ENCODE measurements at places on chromosomes 4 and X. TPM values are rescaled to one million over a fixed set of nuclear protein-coding genes. Genes with fewer than 3 reads are reported as not detected.
A peak's percentile ranks its signal among the peaks of the same experiment; 100 is the strongest.

Gene SPOCK3
- total RNA-seq, result 4.6 TPM

Gene MSX1
- total RNA-seq, result 15.6 TPM

DNA sequence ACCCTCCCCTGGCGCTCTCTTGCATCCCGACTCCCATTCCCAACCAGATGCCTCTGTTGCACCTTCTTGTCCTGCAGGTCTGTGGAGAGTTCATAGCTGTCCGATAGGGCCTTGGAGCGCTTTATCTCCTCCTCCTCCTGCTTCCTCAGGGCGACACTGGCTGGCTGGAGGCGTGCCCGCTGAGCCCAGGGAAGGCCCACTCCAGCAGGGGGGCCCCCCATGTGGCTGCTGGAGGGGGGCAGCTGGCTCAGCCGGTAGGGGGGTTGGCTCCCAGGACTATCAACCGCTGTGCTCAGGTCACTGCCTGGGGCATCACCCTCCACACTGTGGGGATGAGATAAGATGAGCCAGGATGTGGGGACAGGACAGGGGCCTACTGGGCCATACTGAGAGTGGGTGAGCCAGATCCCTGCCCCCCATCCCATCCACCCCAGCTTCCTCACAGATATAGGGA, 25.6 kb downstream of the IQSEC2 start:
- no peaks in the 10 kb centered on the region for H3K27me3 ChIP-seq
- H3K27ac ChIP-seq, result no peak overlapping the region
- H3K36me3 ChIP-seq, result no peaks in the 10 kb centered on the region
- DNase-seq, result no peak
- H3K4me1 ChIP-seq, result no peaks in the 10 kb centered on the region
- no peak overlapping the region for H3K4me3 ChIP-seq

DNA sequence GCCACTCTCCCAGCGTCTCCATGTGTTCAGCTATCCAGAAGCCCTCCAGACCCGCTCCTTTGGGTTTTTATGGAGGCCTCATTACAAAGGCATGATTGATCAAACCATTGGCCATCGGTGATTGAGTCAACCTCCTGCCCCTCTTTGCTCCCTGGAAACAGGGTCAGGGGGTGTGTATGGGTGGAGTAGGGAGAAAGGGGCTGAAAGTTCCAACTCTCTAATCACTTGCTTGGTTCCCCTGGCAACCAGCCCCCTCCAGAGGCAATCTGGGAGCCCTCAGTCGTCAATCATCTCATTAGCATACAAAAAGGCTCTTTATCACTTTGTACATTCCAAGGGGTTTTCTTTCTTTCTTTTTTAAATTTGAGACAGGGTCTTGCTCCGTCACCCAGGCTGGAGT, 2.3 kb downstream of the TRIM2 start:
- no peak overlapping the region for H3K4me3 ChIP-seq
- H3K4me1 ChIP-seq, result peaks cover 22% of the 10 kb centered on the region
- H3K36me3 ChIP-seq, result no peaks in the 10 kb centered on the region
- H3K27me3 ChIP-seq, result peaks cover 11% of the 10 kb centered on the region
- no peak for DNase-seq

GRCh38 chr4:110480746-110481271, 4.9 kb downstream of the ENPEP start:
- peaks cover 19% of the 10 kb centered on the region for H3K4me1 ChIP-seq
- no peaks in the 10 kb centered on the region for H3K27me3 ChIP-seq
- no peak overlapping the region for H3K27ac ChIP-seq

- H3K27ac ChIP-seq, result no peak overlapping the region
- no peaks in the 10 kb centered on the region for H3K36me3 ChIP-seq
- H3K27me3 ChIP-seq, result no peaks in the 10 kb centered on the region
- DNase-seq, result no peak
- no peaks in the 10 kb centered on the region for H3K4me1 ChIP-seq
Measured at GRCh38 chr4:169071747-169072146, 61.7 kb upstream of the CBR4 start.

DNA sequence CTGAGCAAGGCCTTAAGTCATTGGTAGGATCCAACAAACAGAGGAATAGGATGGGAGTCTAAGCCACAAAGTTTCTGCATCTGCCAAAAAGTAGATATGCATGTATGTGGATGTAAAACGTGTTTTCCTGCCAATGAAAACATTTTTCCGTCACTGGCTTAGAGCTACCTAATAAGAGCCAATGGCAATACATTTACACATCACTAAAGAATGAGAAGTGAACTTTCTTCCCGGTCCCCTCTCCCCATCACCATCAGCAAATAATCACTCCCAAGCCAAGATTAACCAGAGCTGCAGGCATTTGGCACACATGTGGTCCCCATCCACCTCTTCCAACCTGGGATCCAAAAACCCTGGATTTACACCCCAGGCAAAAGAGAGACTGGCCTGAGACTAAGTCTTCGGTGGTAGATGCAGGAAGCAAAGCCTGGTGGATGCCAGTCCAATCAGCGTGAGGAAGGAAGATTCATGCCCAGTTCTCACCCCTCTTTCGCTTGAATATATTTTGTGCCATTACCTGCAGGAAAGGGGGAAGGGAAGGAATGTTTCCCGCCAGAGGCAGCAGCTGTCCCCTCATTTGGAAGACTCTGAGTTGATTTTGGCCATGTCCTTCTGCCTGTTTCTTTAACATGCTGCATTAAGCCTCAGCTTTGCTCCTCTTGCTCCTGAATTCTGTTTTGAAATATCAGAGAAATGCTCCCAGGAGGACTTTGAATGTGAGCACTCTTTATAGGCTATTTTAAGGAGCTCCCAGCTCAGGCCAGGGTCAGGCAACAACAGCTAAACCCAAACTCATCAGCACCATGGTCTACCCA, 131.4 kb downstream of the CHIC2 start:
- no peak overlapping the region for H3K27ac ChIP-seq
- H3K4me3 ChIP-seq, result no peak overlapping the region
- H3K27me3 ChIP-seq, result no peaks in the 10 kb centered on the region
- DNase-seq, result peak; percentile 98
- peaks cover 6% of the 10 kb centered on the region for H3K4me1 ChIP-seq

DNA sequence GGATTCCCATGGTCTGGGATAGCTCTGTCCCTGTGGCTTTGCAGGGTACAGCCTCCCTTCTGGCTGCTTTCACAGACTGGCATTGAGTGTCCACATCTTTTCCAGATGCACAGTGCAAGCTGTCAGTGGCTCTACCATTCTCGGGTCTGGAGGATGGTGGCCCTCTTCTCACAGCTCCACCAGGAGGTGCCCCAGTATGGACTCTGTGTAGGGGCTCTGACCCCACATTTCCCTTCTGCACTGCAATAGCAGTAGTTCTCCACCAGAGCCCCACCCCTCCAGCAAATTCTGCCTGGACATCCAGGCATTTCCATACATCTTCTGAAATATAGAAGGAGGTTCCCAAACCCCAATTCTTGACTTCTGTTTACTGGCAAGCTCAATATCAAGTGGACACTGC, 50.2 kb upstream of the GRID2 start:
- H3K27ac ChIP-seq, result no peak overlapping the region
- H3K36me3 ChIP-seq, result no peaks in the 10 kb centered on the region
- no peaks in the 10 kb centered on the region for H3K27me3 ChIP-seq
- H3K4me1 ChIP-seq, result no peaks in the 10 kb centered on the region
- no peak for DNase-seq

Gene CLNK
- not detected for total RNA-seq

GRCh38 chr4:86357608-86358007, 2.2 kb downstream of the MAPK10 start:
- DNase-seq, result no peak
- H3K4me3 ChIP-seq, result no peak overlapping the region
- no peaks in the 10 kb centered on the region for H3K27me3 ChIP-seq
- H3K27ac ChIP-seq, result no peak overlapping the region

Gene USP17L26
- total RNA-seq, result not detected

GRCh38 chrX:14354521-14354920, 174.8 kb upstream of the GLRA2 start:
- no peaks in the 10 kb centered on the region for H3K4me1 ChIP-seq
- DNase-seq, result no peak
- H3K36me3 ChIP-seq, result no peaks in the 10 kb centered on the region
- H3K27ac ChIP-seq, result no peak overlapping the region
- no peak overlapping the region for H3K4me3 ChIP-seq
- H3K27me3 ChIP-seq, result no peaks in the 10 kb centered on the region

Gene GAB3
- total RNA-seq, result 0.60 TPM

DNA sequence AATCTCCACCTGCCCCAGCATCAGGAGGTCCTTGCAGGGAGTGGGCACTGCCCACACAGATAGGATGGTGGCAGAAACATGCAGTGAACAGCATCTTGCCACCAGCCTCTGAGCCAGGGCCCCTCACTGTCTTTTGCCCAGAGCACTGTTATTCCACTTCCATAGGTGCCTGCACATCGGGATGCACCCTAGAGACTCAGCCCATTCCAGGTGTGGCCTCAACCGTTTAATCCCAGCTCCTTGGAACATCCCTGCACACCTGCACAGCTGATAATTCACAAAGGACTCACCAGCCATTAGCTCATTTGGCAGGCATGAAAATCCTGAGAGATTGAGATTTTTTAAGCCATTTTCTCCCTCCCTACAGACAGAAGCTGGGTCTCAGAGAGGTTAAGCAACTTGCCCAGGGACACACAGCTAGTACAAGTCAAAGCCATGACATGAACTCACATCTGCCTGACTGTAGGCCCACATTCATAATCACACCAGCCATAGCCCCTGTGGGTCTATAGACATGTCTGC, 116.3 kb downstream of the EFNB1 start:
- H3K4me3 ChIP-seq, result no peak overlapping the region
- peaks cover 11% of the 10 kb centered on the region for H3K4me1 ChIP-seq
- no peaks in the 10 kb centered on the region for H3K27me3 ChIP-seq
- no peak for DNase-seq
- no peak overlapping the region for H3K27ac ChIP-seq
- no peaks in the 10 kb centered on the region for H3K36me3 ChIP-seq

Measured in cardiac muscle cell (in vitro differentiated cells and primary cell).